ENCODE measurements at places on chromosomes 1 and 21.

DNA sequence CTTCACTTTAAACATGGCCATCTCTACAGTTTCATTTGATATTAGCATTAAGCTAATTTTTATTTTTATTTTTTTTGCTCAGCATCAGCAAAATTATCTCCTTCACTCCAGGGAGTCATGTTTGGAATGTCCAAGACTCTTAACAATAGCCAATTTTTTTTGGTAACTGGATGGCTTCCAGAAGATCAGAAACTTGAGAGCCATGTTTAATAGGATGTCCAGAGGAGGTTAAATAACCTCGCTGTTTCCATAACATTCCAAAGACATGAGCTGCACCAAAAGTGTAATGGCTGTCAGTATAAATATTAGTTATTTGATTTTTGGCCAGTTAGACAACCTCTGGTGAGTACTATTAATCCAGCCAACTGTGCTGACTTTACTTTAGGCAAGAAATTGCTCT lies 80.7 kb downstream of the DNTTIP2 start:
- no peak for DNase-seq

DNA sequence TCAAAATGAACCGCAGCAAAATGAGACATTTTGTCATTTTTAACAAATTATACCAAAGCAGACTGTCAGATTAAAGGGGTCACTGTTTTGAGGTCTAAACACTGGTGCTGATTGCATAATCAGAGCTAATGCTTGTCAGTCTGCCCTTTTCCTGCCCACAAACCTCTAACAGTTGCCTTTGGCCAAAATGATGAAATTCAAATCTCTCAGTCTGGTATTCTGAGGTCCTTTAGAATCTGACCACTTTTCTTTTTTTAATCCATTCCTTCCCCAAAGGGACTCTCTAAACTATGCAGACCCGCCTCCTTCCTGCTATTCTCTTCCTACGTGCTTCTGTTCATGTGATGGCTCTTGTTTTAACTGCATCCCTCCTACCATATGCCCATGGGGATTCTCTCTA lies 145.2 kb upstream of the SPATA6 start:
- DNase-seq: no peak

DNA sequence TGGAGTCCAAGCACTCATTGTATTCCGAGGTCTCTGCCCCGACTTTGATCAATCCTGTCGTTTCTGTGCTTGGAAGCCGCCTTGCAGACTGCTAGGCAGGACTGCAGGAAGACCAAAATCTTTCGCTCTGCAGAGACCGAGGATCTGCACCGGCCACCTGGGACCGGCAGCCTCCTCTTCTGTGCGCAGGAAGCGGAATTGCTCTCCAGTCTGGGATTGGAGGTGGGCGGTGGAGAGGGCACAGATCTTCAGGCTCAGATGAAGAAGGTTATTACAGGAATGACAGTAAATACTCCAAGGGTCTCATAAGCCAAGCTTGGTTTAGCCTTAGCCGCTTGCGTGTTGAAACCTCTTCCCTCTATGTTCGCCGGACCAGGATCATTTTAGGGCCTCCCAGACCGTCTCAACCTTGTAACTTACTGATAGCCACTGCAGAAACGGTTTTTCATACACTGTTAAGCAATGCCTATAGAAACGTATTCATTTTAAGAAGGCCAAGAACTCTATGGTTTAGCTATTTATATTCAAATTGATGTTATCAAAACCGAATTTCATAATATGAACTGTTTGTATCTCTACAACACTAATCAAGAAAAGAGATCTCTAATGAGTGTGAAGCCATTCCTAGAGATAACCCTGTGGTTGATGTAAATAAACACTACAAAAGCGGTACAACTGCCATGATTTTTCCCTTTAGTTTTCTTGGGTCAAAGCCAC lies 1.1 kb downstream of the MIA3 start:
- DNase-seq: no peak

DNA sequence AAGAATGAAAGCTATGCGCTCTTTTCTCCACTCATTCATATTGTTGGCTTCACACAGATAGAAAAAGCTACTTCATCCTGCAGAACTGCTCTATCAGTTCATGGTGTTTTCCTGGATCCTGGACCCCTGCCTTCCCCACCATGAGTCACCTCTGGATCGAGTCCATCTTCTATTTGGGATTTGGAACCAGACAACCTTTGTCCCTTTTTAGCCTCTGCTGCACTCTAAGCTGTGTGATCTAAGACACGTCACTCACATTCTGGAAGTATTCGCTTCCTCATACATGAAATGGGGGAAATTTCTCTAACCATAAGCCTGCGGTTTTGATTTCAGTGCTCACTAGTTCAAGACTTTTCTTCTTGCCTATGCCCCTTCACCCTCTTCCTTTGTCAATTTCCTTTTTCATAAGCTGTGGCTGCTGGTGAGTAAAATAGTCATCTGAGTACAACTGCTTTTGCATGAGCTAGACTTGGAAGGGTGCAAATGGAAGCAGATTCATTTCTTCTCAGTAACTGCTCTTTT lies 14.1 kb upstream of the DEGS1 start:
- no peak for DNase-seq

DNA sequence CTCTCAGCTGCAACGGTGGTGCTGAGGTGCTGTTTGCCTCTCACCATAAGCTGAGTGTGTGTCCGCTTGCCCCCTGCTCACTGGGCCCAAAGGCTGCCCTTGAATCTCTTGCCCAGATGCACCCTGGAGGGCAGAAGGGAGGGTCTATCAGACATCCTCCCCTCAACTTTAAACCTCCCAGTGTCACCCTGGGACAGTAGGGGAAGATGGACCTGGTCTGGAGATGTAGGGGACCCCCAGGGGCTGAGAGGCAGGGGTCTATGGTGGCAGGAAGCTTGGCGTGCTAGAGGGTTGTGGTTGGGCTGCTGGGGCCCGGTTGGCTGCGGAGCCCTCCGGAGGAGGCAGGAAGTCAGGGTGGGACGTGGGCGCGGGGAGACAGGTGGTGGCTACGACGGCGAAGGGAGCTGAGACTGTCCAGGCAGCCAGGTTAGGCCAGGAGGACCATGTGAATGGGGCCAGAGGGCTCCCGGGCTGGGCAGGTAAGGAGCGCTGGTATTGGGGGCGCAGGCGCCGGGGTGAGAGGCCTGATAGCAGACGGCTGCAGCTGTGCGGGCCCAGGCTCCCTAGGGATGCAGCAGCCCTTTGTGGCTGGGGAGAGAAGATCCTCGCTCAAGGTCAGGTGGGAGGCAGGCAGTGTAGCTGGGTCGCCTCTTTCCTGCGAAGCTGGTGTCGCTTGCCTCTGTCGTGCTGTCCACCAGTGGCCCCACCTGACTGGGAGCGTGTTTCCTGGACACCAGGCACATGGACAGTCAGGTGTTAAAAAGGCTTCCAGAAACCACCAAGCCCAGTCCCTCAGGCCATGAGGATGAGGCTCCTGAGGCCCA lies at the start of gene LCK:
Gene LCK (plus strand): TSS at position 373 of the 824 bp plus-strand sequence. CDS start 23,065 bp downstream, outside the sequence.
- DNase-seq: no peak

DNA sequence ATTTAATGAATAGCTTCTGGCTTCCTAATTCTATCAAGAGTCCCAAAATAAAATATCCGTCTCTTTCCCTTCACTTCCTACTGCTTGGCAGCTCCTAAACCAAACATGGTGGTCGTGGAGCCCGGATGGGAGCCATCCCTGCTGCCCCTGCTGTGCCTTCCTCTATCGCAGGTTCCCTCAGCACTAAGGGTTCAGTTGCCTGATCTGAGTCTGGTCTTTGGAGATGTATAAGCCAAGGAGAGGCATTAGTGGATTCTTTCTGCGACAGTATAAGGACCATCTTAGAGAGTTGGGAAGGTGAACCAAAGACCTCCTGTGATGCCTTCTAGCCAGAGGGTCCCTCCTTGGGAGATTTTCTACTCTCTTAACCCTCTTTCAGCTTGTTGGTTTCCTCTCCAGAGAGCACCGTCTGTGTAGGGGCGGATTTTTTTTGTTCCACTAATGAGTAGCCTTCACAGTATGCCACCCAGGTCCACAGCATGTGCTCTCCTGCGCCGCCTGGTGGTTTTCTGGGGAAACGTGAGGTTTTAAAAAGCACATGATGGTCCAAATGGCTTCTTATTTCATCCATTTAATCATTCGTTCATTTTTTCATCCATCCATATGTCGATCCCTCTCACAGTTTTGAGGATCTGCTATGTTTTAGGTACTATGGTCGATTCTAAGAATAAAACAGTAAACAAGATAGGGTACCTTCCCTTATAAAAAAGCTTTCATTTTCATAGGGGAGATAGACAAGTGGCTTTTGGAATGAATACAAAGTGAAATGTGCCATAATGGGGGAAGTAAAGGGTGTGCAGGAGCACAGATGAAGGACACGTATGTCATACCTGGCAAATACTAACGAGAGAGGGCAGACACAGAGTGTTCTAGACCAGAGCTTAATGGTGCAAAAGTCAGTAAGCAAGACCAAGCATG lies 71.0 kb downstream of the NFASC start:
- DNase-seq: peak; percentile 37

- no peak for DNase-seq
Observed at GRCh38 chr1:224430511-224431113, 4.0 kb downstream of the WDR26 start.

DNA sequence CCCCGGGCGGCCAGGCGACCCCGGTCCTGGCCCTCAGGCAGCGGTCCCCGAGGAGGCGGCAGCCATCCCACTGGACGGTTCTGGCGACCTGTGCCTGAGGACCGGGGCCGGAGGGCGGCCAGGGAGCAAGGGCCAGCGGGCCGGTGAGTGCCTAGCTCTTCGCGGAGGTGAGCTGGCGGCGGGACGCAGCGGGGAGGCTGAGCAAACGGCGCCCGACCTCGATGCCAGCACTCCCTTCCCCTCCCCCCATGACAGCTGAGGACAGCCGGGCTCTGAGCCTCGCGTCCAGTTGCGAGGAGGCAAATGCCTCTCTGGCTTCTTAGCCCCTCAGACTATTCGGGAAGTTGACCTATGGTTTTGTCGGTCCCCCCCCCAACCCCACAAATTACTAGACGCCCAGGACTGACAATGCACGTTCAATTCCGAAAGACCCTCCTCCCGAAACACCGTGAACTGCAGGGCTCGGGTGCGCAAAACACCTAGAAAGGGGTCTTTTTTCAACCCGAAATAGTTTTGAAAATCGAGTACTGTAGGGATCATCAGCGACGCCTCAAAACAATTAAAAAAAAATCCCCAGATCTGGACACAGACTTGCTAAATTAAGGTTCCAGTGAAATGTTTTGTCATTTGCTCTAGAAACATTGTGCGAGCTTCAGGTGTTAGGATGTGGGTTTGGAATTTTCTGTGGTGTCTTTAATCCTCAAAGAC lies 8.3 kb downstream of the CDKN2C start:
- peak; percentile 59 for DNase-seq

GRCh38 chr1:42924851-42925760 lies 33.6 kb downstream of the SLC2A1 start:
- DNase-seq: no peak

DNA sequence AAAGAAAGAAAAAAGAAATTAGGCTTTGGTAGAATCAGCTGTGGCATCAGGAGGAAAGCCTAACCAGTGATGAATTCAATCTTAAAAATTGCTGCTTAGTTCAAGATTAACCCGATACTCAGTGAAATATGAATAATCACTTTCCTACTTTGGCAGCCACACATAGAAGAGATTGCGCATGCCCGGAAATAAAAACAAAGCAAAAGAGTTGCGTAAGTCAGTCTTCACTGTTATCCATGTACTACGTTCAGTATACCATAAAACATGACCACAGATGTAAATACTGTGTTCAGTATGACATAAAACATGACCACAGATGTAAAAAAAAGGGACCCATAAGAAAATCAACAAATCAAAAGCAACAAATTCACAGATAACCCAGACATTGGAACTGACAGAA lies 19.2 kb downstream of the CD1D start:
- DNase-seq: no peak

- DNase-seq: no peak
Observed at GRCh38 chr1:211371406-211372105, 44.9 kb downstream of the TRAF5 start.

GRCh38 chr1:210598135-210598652 lies 269.5 kb downstream of the HHAT start:
- DNase-seq: no peak

- DNase-seq: no peak
Observed at GRCh38 chr1:207935166-207935583, 24.2 kb upstream of the CD34 start.

DNA sequence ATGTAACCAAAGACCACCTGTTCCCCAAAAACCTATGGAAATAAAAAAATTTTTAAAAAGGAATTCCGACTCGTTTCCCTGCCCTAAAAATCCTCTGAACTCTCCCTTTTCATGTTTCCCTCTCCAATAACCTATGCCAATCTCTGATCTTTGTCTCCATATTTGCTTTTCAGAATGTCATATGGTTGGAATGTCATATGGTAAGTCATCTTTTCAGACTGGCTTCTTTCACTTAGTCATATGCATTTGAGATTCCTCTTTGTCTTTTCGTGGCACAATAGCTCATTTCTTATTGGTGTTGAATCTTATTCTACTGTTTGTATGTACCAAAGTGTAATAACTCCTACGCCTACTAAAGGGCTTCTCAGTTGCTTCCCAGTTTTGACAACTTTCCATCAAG lies 117.5 kb downstream of the BACH1 start:
- no peak for DNase-seq

- no peak for DNase-seq
Observed at GRCh38 chr1:85816606-85817005, 108.4 kb upstream of the ZNHIT6 start.

DNA sequence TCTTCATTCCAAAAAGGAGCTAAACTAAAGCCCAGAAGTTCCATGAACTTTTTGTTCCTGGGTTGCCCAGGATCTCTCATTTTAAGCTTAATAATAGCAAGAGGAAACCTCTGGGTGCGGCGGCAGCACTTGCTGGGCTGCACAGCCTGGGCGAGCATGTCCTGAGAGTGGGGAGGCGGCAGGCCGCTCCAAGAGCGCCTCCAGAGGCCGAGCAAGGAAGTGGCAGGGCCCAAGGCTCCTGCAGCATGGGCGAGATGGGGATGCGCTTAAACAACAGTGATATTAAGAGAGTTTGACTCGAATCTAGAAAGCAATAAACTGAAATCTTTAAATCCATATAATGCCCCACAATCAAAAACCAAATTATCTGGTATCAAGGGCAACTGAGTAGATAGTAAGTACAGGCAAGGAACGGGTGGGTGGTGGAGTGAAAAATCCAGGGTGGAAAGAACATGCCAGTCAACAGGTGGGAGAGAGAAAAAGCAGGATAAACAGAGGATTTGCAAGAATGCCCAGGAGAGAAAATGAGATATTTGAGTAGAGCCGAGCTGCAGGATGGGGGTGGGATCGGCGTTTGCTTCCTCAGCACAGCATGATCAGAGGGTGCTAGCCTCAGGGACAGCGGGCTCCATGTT lies 14.1 kb upstream of the TNR start:
- DNase-seq: peak; percentile 19

DNA sequence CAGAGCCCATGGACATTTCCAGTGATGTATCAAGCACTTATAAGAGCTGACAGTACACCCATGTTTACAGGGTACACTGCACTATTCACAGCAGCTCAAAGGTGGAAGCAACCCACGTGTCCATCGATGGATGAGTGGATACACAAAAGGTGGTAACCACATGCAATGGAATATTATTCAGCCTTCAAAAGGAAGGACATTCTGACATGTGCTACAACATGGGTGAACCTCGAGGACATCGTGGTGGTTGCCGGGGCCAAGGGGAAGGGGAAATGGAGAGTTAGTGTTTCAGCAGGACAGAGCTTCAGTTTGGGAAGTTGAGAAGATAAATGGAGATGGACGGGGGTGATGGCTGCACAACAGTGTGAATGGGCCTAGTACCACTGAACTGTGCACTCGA lies 9.1 kb downstream of the AGT start:
- no peak for DNase-seq

Data from SHP77 treated with DMSO at 0.1 percent for 48 hours (cell line).